ENCODE measurements at places on chromosomes 6 and 20.

GRCh38 chr6:11207199-11207968, 25.1 kb downstream of the NEDD9 start:
- H3K27ac ChIP-seq: no peak overlapping the region
- H3K4me3 ChIP-seq: no peak overlapping the region
- DNase-seq: no peak

DNA sequence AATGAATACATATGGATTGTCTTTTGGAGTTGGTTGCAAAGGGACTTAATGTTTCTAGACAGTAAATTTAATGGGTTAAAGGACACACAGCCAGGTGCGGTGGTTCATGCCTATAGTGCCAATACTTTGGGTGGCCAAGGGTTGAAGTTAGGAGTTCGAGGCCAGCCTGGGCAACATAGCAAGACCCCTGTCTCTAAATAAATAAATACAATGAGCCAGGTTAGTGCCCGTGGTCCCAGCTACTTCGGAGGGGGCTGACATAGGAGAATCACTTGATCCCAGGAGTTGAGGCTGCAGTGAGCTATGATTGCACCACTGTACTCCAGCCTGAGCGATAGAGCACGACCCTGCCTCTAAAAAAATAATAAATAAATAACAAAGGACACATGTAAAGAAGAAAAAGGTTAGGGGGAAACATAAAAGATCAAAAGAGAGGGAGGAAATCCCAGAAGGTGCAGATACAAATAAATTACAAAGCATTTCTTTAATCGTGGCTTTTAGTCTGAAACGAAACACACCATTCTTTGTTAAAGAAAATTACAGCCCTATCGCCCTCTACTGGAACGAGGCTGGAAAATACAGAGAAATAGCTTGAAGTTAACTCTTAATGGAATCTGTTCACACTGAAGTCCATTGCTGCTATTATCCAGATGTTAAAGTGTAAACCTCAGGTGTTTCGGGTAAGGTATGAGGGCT, 42.6 kb upstream of the SCML4 start:
- H3K4me1 ChIP-seq: peaks cover 4% of the 10 kb centered on the region
- peaks cover 16% of the 10 kb centered on the region for H3K36me3 ChIP-seq
- no peak overlapping the region for H3K27ac ChIP-seq
- peak; percentile 17 for DNase-seq

DNA sequence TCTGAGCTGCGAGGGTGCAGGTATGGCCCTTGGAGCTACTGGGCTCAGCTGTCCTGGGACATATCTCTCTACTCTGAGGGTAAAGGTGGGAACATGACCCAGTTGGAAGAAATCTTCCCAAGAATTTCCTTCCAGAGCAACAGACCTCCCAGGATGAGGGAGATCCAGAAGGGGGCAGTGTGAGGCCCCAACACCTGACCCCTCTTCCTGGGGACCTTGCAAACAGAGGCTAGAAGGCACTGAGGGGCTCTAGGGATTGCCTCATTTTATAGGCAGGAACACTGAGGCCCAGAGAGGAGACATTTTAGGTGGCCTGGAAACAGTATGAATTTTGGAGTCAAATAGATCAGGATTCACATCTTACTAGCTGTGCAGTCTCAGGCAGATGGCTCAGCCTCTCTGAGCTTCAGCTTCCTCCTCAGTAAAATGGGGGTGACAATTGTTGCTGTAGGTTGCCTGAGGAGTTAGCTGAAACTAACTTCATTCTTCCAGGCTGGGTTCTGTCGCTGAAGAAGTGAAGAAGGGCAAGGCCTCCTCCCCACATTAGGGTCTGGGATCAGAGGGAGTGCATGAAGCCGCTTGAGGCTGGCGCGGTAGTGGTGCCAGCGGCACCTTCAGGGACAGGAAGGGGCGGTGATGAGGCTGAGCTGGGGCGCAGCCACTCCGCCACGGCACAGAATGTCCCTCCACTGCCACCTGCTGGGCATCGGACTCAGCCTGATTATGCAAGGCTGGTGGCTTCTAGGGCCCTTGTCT, 11.4 kb downstream of the KCNK17 start:
- no peaks in the 10 kb centered on the region for H3K27me3 ChIP-seq
- H3K4me3 ChIP-seq: peak overlapping the region; percentile 48
- no peak overlapping the region for H3K27ac ChIP-seq
- H3K36me3 ChIP-seq: no peaks in the 10 kb centered on the region
- no peaks in the 10 kb centered on the region for H3K4me1 ChIP-seq

DNA sequence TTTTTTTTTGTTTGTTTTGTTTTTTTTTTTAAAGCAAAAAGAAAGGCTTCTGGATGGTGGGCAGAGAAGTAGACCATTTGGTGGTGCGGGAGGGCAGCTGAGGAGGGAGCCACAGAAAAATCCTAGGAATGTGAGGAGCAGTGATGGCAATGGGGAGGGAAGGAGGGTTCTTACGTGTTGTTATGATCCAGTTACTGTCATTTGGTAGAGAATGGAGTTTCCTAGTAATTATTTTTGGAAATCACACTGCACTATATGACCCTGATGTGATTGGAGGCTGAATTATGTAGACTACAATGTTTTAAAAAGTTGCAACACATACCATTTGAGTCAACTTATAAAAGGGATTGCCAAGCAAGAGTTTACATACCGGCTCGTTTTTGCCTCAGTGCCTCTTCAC, 22.1 kb downstream of the ADGRF5 start:
- no peak for DNase-seq
- H3K27ac ChIP-seq: no peak overlapping the region
- H3K4me3 ChIP-seq: no peak overlapping the region
- H3K36me3 ChIP-seq: no peaks in the 10 kb centered on the region

- H3K36me3 ChIP-seq: no peaks in the 10 kb centered on the region
- DNase-seq: no peak
- H3K27me3 ChIP-seq: no peaks in the 10 kb centered on the region
These were observed 756.1 kb upstream of the EPHA7 start for GRCh38 chr6:94175465-94175864.

DNA sequence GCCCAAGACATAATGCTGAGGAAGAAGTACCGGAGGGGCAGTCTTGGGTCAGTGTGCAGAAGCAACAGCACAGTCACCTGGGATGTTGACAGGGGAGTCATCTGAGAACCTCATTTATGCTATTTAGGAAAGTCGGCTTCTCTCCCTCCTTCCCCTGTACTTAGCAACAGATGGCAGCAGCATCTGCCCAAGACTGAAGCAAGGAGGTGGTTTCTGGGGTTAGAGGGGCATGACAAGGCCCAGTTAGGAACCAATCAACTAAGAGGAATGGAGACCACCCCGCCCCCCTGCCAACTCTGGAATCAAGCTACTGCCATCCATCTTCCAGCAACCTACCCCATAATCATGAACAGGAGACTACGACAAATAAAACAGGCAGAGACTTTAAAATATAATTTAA, 21.7 kb downstream of the RIPK1 start:
- H3K36me3 ChIP-seq: peaks cover 53% of the 10 kb centered on the region
- no peaks in the 10 kb centered on the region for H3K4me1 ChIP-seq

DNA sequence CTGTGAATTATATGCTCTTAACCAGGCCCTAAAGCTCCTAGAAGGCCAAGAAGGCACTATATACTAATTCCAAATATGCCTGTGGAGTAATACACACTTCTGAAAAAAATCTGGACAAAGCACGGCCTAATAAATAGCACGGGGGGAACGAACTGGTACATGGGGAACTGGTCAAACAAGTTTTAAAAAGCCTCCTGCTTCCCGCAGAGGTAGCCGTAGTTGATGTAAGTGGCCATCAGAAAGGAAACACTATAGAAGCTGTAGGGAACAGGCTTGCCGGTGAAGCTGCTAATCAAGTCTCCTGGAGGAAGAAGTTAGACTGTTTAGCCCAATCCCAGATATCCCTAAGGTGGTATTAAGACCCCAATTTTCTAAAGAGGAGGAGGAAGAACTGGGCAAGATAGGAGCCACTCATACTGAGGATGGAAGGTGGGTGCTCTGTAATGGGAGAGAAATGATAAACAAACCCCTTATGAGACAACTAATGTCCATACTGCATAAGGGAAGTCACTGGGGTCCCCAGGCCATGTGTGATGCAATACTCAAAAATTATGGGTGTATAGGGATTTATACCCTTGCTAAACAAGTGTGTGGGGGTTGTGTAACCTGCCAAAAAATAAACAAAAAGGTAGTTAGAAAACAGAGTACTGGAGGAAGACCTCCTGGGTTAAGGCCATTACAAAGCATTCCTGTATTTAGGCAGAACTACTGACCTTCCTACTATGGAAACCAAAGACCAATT, 27.1 kb upstream of the ZNF318 start:
- no peak for DNase-seq
- no peaks in the 10 kb centered on the region for H3K27me3 ChIP-seq
- H3K27ac ChIP-seq: no peak overlapping the region

Data from T-cell (primary cell).